Hepatocyte (in vitro differentiated cells): ENCODE measurements at places on chromosomes 4 and X. TPM values are rescaled to one million over a fixed set of nuclear protein-coding genes. Genes with fewer than 3 reads are reported as not detected.
A peak's percentile ranks its signal among the peaks of the same experiment; 100 is the strongest.

The WAS gene
- total RNA-seq: 0.32 TPM in 1 of 2 replicates, not detected in the other

The ANXA3 gene
- 194 and 218 TPM in 2 replicates for total RNA-seq

DNA sequence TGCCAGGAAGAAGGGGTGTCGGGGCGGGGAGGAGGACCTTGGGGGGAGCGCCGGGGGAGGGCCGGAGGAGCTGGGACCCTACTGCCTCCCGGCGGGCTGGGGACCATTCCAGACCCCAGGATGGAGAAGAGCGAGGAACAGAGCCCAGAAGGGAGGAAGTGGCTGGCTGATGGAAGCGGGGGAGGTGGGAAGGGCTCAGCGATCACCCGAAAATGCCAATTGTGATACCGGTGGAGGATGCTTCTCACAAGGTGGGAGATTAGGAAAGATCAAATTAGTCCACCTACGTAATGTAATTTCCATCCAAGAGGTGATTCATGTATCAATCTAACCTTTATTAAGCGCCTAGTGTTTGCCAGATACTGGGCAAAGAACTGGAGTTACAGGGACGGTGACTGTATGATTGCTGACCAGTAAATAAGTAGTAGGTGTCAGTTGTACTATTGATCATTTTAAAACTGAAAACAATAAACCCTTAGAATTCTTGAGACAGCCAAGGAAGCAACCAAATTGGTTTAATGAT lies 452 bp upstream of the RAI2 start:
- H3K27me3 ChIP-seq: peaks cover 22% of the 10 kb centered on the region
- peak overlapping the region; percentile 26 for H3K4me3 ChIP-seq
- H3K4me1 ChIP-seq: no peaks in the 10 kb centered on the region
- no peak for DNase-seq
- no peak overlapping the region for H3K27ac ChIP-seq

- H3K4me3 ChIP-seq: no peak overlapping the region
- no peaks in the 10 kb centered on the region for H3K4me1 ChIP-seq
- H3K36me3 ChIP-seq: no peaks in the 10 kb centered on the region
- no peak for DNase-seq
- H3K27ac ChIP-seq: no peak overlapping the region
These were observed 8.9 kb upstream of the CDKL2 start for GRCh38 chr4:75639124-75639695.

DNA sequence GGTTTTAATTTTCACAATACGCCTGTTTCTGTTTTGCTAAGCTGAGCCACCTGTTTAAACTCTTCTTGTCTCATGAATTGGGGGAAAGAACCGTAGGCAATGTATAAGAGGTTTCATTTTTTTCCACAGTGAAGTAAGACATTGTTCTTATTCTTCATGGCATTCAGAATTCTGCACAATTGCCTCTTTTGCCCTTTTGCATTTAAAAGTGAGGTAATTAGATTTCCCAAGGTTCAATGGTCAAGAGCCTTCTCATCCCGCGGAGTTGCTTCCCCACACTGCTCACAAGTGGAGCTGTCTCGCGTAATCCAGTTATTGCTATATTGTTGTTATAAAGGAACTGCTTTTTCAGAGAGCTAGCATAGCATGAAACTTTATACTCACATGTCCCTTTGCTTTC lies 90.9 kb upstream of the SPRY1 start:
- no peak overlapping the region for H3K27ac ChIP-seq
- no peak for DNase-seq
- no peaks in the 10 kb centered on the region for H3K36me3 ChIP-seq
- H3K4me3 ChIP-seq: no peak overlapping the region

GRCh38 chr4:43251841-43252240 lies 359.3 kb downstream of the GRXCR1 start:
- DNase-seq: peak; percentile 5
- H3K4me3 ChIP-seq: no peak overlapping the region
- H3K36me3 ChIP-seq: no peaks in the 10 kb centered on the region
- H3K4me1 ChIP-seq: no peaks in the 10 kb centered on the region
- H3K27ac ChIP-seq: no peak overlapping the region
